CD4-positive, CD25-positive, alpha-beta regulatory T cell (primary cell): ENCODE measurements at places on chromosomes 16 and 17. TPM values are rescaled to one million over a fixed set of nuclear protein-coding genes. Genes with fewer than 3 reads are reported as not detected.

DNA sequence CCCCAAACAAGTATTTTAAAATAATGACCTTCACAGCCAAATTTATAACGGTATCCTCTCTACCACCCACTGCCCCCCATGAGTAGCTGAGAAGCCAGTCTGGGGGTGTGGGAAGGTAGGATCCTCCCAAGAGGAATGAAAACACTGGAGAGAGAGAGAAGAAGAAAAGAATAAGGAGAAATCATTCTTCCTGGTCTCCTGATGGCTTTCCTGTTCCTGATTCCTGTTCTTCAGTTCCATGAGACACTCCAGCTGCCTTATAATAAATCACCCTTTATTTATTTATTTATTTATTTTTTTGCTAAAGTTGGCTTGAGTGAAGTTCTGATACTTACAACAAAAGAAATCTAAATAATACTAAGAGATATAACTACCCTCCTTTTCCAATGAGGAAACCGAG, 56.4 kb upstream of the FAM20A start:
- no peak overlapping the region for H3K4me3 ChIP-seq
- no peak for DNase-seq
- no peaks in the 10 kb centered on the region for H3K4me1 ChIP-seq
- H3K27ac ChIP-seq, result no peak overlapping the region
- H3K36me3 ChIP-seq, result no peaks in the 10 kb centered on the region

DNA sequence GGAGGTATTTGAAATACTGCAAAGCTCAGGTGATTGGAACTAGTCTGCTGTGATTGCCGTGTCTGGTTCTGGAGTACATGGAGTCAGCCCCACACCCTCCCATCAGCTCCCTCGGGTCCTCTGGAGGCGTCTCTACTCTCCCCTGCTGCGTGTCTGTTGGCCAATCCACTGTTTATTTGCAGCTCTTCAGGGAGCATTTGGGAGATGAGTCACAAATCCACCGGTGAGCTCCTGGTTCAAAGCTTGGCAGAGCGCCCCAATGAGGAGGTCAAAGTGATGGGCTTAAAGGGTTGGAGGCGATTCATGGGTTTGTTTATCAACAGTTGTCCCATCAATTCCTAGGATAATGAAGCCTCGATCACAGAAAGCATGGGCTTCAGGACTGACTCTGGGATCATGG, 14.6 kb downstream of the CALB2 start:
- no peaks in the 10 kb centered on the region for H3K27me3 ChIP-seq
- H3K4me1 ChIP-seq, result no peaks in the 10 kb centered on the region
- no peak overlapping the region for H3K27ac ChIP-seq
- H3K36me3 ChIP-seq, result no peaks in the 10 kb centered on the region
- no peak for DNase-seq

GRCh38 chr17:740240-741017, 8.0 kb downstream of the TLCD3A start:
- peak overlapping the region; percentile 26 for H3K4me3 ChIP-seq
- H3K27me3 ChIP-seq, result no peaks in the 10 kb centered on the region
- H3K4me1 ChIP-seq, result peaks cover 3% of the 10 kb centered on the region
- H3K36me3 ChIP-seq, result peaks cover 25% of the 10 kb centered on the region
- no peak for DNase-seq

The C17orf78 gene
- not detected for total RNA-seq

- DNase-seq, result no peak
- H3K4me3 ChIP-seq, result no peak overlapping the region
- peaks cover 2% of the 10 kb centered on the region for H3K27me3 ChIP-seq
- no peaks in the 10 kb centered on the region for H3K4me1 ChIP-seq
- no peak overlapping the region for H3K27ac ChIP-seq
Measured at GRCh38 chr17:40916366-40916765, 21.1 kb downstream of the KRT23 start.

The P3H4 gene
- 1.7 TPM for total RNA-seq

The KRT26 gene
- total RNA-seq, result not detected

DNA sequence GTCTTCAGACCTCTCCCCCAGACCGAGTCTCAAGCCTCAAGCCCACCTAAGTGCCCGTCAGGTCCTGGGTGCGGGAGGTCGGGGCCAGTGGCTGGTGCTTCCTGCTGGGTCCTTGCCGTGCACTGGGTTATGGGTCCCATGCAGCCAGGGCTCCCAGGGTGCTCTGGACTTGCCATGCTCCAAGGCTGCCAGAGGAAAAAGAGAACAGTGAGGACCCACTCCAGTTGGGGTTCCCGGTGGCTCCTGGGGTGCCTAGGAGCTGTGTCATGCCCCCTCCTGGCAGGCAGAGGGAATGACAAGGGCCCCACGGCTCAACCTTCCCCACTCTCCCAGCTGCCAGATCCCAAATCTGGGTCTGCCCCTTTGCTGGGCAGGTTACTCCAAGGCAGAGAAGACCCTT, 3.8 kb downstream of the SNX20 start:
- peak overlapping the region; percentile 98 for H3K4me3 ChIP-seq
- H3K27me3 ChIP-seq, result no peaks in the 10 kb centered on the region
- peaks cover 69% of the 10 kb centered on the region for H3K36me3 ChIP-seq
- no peak for DNase-seq
- peak overlapping the region; percentile 91 for H3K27ac ChIP-seq

DNA sequence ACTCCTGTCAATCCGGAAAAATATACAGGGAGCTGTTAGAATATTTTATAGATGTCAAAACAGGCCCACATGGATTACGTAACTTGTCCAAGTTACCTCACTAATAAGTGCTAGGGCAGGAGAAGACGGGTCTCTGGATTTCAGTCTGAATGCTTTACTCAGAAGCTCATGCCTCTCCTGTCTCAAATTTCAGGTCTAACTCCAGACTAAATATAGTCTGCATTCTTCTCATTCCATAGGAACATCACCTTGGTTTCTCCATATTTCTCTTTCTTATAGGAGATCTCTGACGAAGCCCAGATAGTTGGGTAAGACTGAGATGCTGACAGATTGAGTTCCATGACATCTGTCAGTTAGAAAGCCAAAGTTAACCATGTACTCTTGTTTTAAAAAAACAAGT, 174.2 kb downstream of the STX8 start:
- H3K27ac ChIP-seq, result no peak overlapping the region
- H3K4me3 ChIP-seq, result no peak overlapping the region
- H3K36me3 ChIP-seq, result peaks cover 3% of the 10 kb centered on the region

The HOXB9 gene
- total RNA-seq, result 0.25 TPM

The ZNF287 gene
- 5.4 TPM for total RNA-seq

DNA sequence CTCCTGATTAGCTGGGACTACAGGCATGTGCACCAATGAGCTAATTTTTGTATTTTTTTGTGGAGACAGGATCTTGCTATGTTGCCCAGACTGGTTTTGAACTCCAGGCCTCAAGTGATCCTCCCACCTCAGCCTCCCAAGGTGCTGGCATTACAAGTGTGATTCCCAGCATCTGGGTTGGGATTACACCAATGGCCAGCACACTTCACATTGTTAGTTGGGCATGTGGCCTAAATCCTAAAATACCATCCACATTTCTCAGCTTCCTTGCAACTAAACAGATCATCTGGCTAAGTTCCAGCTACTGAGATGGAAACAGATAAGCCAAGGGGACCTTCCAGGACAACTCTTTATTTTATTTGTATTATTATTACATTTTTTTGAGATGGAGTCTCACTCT, 9.9 kb downstream of the RABEP2 start:
- H3K27me3 ChIP-seq, result no peaks in the 10 kb centered on the region
- H3K4me1 ChIP-seq, result no peaks in the 10 kb centered on the region

DNA sequence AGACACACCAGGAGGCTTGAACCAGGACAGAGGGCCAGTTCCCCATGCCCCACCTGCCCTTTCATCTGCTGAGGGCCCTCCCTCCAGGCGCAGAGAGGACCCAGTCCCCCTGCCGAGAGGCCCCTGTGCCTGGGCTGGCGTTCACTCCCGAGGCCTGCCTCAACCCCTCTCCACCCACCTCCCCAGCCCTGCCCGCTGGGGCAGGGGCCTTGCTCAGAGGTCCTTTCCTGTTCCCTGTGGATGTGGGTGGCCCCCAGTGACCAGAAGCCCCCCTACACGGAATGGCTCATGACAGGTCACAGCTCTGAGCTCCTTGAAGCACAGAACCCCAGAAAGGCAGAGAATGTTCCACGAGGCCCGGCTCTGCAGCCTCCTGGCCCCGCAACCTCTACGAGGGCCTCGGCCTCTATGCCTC, 6.7 kb downstream of the TMC6 start:
- peak overlapping the region; percentile 92 for H3K27ac ChIP-seq
- H3K27me3 ChIP-seq, result no peaks in the 10 kb centered on the region
- H3K36me3 ChIP-seq, result peaks cover 73% of the 10 kb centered on the region

- no peak overlapping the region for H3K4me3 ChIP-seq
- peaks cover 6% of the 10 kb centered on the region for H3K36me3 ChIP-seq
- no peaks in the 10 kb centered on the region for H3K27me3 ChIP-seq
- peaks cover 29% of the 10 kb centered on the region for H3K4me1 ChIP-seq
- no peak overlapping the region for H3K27ac ChIP-seq
Measured at GRCh38 chr17:63626551-63627180, 4.4 kb downstream of the MAP3K3 start.

DNA sequence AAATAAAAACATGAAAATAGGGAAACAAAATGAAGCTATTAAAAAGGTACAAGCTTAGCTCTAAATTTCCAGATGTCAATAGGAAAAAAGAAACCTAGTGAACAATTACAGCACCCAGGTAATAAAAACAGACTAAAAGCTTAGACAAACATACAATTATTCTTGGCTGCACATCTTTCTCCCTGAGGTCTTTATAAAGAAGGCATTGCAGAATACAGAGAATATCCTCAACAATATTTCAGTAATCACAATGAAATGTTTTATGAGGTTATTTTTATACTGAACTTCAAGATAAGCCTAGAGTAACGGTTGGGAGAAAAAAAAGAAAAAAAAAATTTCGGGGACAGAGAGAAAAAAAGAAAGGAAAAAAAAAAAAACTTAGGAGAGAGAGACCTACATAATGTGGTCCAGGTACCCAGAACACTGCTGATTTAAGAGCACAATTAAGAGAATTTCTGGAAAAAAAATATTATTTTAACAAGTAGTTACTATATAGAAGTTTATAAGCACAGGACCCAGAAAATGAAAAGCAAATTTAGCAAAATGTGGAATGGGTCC, 26.5 kb downstream of the KANSL1 start:
- no peaks in the 10 kb centered on the region for H3K27me3 ChIP-seq
- DNase-seq, result no peak
- peaks cover 72% of the 10 kb centered on the region for H3K4me1 ChIP-seq
- no peak overlapping the region for H3K4me3 ChIP-seq

DNA sequence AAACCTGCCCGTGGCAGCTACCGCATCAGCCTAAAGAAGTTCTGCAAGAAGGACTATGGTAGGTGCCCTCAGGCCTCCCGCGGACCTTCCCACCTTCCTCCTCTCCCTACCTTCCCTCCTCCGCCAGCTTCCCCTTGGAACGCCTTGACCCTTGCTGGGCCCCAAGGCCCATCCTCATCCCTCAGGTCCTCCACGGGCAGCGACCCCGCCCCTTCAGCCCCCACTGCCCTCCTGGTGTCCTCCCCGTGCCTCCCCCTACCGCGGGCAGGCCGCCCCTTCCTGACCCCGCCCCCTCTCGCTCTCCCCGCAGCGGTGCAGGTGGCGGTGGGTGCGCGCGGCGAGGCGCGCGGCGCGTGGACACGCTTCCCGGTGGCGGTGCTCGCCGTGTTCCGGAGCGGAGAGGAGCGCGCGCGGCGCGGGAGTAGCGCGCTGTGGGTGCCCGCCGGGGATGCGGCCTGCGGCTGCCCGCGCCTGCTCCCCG, 1.4 kb upstream of the TBC1D24 start:
- H3K27ac ChIP-seq, result no peak overlapping the region
- H3K4me1 ChIP-seq, result peaks cover 50% of the 10 kb centered on the region
- H3K36me3 ChIP-seq, result no peaks in the 10 kb centered on the region
- peaks cover 12% of the 10 kb centered on the region for H3K27me3 ChIP-seq
- DNase-seq, result peak; percentile 32

GRCh38 chr17:8563981-8564602, 66.4 kb downstream of the MYH10 start:
- H3K4me1 ChIP-seq, result no peaks in the 10 kb centered on the region
- no peaks in the 10 kb centered on the region for H3K36me3 ChIP-seq
- H3K27me3 ChIP-seq, result peaks cover 6% of the 10 kb centered on the region
- no peak overlapping the region for H3K27ac ChIP-seq
- H3K4me3 ChIP-seq, result no peak overlapping the region

DNA sequence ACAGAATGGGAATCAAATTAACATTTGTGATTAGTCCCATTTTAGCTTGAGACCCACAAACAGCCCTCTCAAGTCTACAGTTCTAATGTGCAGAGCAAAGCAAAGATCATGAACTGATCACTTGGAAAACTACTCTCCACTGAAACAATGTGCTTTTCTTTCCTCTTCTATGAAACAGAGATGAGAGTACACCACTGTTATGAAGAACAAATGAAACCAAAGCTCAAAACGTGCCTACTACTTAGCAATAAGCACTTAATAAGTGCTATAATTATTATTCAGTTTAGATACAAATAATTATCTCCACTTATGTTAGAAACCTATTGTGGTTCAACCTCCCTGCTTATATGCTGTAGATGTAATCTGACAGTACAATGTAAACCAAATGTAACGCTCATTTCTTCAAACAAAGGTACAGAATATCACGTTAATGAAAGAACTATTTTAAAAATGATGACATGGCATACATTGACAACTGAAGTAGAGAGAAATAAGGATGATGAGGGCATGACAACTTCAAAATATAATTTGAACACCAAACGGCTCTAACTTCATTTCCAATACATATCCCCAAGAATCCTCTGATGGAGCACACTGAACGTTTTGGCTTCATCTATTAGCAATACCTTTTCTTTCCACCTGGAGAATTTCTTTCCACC, 2.0 kb downstream of the VPS35 start:
- H3K4me1 ChIP-seq, result peaks cover 30% of the 10 kb centered on the region
- no peak for DNase-seq
- H3K27ac ChIP-seq, result no peak overlapping the region
- no peaks in the 10 kb centered on the region for H3K27me3 ChIP-seq
- H3K36me3 ChIP-seq, result peaks cover 6% of the 10 kb centered on the region
- peak overlapping the region; percentile 92 for H3K4me3 ChIP-seq

The C16orf46 gene
- total RNA-seq, result not detected

DNA sequence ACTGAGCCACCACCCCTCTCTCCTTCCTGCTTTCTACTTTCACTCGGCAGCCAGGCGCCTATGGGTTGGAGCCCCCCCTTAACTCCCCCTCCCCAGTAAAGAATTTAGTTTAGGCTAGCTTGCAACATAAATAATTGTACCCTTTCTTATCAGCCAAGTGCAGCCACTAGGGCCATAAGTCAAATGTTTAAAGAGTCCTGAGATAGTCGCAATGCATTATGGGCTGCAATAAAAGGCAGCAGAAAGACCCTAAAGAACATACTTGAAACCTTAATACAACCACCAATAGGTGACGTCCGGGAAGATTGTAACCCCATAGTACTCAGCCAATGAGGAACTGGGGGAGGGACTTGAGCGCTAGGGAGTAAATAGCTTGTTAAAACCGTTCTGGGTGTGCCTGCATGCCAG, 40.5 kb downstream of the C16orf82 start:
- H3K27ac ChIP-seq, result no peak overlapping the region
- H3K27me3 ChIP-seq, result no peaks in the 10 kb centered on the region
- H3K4me1 ChIP-seq, result peaks cover 12% of the 10 kb centered on the region
- H3K4me3 ChIP-seq, result no peak overlapping the region
- H3K36me3 ChIP-seq, result no peaks in the 10 kb centered on the region
- no peak for DNase-seq
